ENCODE measurements at places on chromosomes 7 and 10.

DNA sequence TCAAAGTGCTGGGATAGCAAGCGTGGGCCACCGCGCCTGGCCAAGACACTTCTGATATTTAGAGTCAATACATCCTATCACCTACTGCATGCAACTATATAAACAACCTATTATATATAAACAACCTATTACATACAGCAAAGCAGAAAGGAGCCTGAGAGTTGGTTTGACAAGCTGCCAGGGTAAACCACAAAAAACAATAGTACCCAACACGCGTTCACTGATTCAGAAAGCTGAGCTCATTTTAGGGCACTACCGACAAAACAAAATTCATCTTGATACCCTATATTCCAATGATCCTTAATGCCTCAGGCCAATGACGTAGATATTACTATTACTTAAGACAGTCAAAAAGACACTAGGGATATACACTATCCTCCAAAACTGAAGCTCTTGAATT is 16.2 kb downstream of the MALSU1 start:
- peak; percentile 30 for DNase-seq

DNA sequence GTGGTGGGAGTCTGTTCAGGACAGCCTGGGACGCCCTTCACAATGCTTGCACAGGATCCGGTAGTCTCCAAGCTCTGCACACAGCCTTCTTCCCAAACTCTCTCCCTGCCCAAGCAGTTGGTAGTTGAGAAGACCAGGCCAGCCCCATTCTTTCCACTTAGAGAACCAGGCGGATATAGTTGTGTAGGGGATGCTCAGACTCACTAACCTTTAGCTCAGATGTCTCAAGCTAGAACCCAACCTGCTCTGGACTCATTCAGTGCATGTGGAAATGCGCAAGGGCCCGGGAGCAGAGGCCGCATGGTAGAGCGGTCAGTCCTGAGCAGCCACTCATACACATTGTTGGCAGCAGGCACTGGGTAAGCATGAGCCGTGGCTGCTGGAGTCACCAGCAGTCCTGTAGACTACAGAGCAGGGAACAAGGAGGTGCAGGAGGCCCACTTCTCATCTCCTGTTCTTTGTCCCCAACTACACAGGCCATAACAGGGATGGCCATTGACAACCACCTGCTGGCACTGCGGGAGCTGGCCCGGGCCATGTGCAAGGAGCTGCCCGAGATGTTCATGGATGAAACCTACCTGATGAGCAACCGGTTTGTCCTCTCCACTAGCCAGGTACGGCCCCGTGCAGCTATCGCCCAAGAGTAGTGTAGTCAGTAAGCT is 17.2 kb upstream of the C10orf53 start:
- no peak for DNase-seq

- DNase-seq = no peak
These were observed 464.9 kb upstream of the NRP1 start for GRCh38 chr10:33799281-33799943.

- DNase-seq = no peak
These were observed 29.4 kb upstream of the GATAD1 start for GRCh38 chr7:92417913-92418312.

DNA sequence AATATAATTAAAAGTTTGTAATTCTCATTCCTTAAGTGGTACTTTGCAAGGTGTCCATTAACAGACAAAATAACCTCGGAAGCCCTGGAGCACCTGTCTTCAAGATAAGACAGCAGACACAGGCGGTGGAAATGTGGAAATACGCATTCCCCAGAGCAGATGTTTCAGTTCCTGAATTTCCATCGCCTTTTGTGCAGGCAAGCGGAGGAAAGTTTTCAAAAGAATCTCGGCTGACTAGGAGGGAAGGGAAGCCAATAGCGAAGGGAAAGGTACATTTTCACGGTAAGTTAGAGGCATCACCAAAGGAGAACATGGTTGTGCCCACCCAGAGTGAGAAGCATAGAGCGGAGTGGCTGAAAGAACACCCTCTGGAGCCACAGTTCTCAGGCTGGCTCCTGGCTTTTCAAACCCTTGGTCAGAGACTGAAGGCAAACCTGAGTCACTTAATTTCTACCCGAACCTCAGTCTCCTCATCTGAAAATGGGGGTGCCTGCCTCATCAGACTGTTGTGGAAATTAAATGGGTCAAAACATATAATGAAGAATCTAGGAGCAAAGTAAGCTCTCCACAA is 13.6 kb downstream of the CPA1 start:
- DNase-seq = no peak

GRCh38 chr7:120272701-120273475 is at the start of gene KCND2:
Gene KCND2 (plus strand): TSS chr7:120273175.
- no peak for DNase-seq

- peak; percentile 15 for DNase-seq
These were observed 201.0 kb upstream of the IMMP2L start for GRCh38 chr7:111763221-111763801.

Data from H54 (cell line).